ENCODE measurements at places on chromosomes 16 and 17.

DNA sequence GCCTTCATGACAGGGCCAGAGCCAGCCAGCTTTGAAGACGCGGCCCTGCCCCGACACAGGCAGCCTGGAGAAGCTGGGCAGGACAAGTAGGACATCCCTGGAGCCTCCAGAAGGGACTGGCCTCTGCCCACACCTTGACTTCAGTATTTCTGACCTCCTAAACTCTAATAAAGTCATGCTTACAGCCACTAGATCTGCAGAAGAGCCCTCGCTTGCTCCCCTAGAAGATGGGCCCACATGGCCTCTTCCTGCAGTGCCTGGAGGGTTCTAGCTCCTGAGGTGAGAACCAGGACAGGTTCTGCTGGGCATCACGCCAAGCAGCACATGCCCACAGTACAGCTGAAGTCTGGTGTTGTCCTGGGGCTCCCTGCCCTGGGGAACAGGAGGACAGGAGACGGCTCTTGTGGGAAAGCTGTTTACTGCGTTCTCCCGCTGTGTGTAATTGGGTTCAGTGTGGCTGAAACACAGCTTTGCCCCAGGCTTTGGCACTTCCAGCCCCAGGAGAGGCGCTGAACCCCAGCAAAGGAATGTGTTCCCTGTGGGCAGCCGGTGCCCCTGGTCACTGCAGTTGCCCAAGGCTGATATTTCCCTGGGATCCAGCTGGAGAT is 2.6 kb downstream of the APRT start:
- DNase-seq: no peak

- DNase-seq: no peak
Observed at GRCh38 chr17:78049609-78050008, 78.9 kb downstream of the TMC6 start.

GRCh38 chr16:4060823-4061222 is 55.4 kb downstream of the ADCY9 start:
- DNase-seq: no peak

GRCh38 chr17:74922694-74923537 is at the start of gene USH1G:
TSS of gene USH1G (minus strand) at chr17:74923255. CDS start at chr17:74923073, 182 bp downstream.
- peak; percentile 47 for DNase-seq

DNA sequence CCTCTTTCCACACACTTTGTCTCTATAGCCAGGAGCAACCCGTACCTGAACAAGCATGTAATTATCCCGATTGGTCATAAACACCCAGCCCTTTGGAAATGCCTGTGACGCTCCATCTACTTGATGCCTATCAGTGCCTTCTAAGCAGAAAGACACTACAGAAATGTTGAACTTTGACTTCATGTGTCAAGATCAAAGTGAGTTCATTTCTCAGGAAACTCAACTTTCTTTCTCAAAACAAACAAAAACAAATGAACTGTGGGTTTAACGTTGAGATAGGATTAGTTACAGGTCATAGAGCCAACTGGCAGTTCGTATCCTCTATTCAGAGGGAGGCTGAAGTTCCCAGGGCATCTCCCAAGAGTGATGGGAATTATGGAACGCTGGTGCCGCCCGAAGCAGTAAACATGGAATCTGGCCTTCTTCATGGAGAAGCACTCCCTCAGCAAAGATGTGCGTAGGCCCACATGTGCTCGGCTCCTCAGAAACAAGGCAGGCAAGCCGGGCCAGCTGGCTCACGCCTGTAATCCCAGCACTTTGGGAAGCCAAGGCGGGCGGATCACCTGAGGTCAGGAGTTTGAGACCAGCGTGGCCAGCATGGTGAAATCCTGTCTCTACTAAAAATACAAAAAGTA is 9.5 kb downstream of the SLC6A4 start:
- DNase-seq: no peak

DNA sequence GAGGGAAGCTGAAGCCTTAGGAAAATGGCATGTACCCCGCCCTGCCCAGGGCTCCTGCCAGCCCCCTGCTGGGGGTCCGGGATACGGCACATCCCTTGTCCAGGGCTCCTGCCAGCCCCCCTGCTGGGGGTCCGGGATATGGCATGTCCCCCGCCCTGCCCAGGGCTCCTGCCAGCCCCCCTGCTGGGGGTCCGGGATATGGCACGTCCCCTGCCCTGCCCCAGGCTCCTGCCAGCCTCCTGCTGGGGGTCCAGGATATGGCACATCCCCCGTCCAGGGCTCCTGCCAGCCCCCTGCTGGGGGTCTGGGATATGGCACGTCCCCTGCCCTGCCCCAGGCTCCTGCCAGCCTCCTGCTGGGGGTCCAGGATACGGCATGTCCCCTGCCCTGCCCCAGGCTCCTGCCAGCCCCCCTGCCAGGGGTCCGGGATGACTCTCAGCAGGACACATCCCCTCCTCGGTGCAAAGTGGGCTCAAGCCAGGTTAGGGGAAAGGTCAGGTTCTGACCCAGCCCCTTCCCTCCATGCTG is 43.2 kb downstream of the RPH3AL start:
- no peak for DNase-seq

- no peak for DNase-seq
Observed at GRCh38 chr16:50816901-50817555, 75.1 kb downstream of the CYLD start.

- no peak for DNase-seq
Observed at GRCh38 chr16:81581107-81581506, 136.5 kb downstream of the CMIP start.

DNA sequence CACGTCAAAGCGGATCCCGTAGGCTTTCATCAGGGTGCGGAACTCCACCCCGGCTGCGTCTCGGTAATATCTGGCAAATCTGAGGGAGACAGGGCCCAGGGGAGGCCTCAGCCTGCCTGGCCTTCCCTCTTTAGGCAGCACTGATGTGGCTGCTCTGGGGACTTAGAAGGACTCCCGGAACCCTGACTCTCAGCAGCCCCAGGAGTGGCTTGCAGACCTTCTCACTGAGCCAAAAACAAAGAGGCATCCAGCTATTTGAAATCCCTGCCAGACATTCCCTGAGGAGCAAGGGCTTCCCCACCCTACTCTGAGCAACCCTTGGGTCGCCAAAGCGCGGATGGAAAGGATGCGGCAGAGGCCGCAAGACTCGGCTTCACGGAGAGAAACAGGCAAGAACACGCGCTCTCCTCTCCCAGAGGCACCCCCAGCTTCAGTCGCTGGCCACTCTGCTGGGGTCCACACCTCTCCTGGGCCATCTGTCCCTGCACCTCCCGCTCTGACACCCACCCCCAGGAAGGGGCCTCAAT is 7.9 kb downstream of the P2RX5 start:
- DNase-seq: no peak

GRCh38 chr17:27542841-27543463 is 86.7 kb downstream of the KSR1 start:
- DNase-seq: no peak

GRCh38 chr17:43860077-43860725 is 13.2 kb downstream of the CD300LG start:
- no peak for DNase-seq

- no peak for DNase-seq
Observed at GRCh38 chr16:86531191-86531545, 20.8 kb downstream of the FOXF1 start.

DNA sequence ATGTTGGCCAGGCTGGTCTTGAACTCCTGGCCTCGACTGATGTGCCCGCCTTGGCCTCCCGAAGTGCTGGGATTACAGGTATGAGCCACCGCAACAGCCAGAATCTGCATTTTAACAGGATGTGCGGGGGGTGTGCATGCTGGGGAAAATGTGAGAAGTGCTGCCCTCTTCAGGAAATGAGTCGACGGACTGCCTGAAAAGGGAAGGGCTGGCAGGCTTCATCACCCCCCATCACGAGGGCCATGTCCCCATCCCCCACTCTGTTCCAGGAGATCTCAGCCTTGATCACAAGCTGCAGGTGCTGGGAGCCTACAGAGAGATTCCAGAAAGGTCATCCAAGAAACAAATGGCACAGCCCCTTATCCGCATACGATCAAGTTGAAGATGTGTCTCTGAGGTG is 195.3 kb upstream of the RPL38 start:
- DNase-seq: no peak

- DNase-seq: peak; percentile 23
Observed at GRCh38 chr17:39979893-39980350, 685 bp upstream of the PSMD3 start.

- no peak for DNase-seq
Observed at GRCh38 chr17:35094902-35095301, 24.8 kb downstream of the RAD51D start.

- peak; percentile 4 for DNase-seq
Observed at GRCh38 chr17:2176499-2177169, 121.7 kb downstream of the HIC1 start.

DNA sequence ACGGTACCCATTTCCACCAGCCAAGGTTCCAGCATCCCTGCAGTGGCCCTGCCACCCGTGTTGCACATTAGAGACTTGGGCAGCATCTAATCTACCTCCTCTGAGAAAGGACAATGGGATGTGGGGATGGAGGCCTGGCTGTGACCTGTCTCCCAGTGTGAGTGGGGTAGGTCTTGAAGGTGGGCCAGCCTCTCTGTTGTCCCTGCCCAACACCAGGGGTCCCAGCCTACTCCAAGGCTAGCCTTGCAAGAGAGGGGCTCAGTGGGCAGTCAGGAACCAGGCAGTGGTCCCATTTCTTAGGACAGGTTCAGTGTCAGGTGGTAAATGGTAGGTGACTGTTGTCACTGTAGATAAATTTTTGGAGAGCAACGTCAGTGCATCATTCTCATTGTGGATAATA is 384.5 kb downstream of the SNX29 start:
- DNase-seq: no peak

DNA sequence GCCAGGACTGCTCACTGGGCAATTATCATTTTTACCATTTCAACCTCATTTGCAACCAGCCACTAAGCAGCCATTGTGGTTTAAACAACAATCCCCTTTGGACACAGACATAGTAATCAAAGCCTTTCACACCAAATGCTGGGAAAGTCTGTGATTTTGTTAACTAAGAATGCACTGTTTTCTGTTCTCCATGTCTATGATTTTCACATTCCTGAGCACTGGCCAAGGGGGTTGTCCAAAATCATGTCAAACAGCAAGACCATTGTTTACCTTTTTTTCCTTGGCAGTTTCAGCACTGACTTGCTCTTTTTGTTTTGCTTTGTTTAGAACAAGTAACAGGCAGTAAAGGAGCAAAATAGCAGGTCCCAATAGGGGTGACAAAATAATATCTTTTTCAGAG is 106.3 kb upstream of the SIAH1 start:
- no peak for DNase-seq

DNA sequence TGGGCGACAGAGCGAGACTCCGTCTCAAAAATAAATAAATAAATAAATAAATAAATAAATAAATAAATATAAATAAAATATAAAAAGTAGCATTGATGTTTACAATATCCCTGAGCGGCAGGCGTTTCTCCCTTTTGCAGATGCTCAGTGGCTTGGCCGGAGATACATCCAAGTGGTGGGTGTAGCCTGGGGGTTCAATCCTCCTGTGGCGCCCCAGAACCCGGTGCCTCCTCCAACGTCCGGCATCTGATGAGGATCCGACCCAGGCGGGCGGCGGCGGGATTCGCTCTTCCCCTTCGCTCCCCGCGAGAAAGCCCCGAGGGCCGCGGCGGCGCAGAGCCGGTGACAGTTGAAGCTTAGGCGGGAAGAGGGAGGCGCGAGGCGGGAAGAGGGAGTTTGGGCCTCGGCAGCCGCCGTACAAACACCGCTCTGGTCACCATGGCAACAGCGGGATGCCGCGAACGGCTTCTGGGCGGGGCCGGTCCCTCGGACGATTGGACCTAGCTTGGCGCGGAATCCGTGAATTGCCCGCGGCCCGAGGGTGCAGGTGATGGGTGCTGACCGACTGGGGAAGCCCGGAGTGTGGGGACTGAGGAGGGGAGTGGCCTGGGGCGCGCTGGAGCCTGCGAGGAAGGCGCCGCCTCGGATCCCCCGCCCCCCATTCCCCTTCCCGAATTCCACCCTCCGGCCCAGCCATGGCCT is 12.7 kb upstream of the ALDOA start:
- peak; percentile 98 for DNase-seq

DNA sequence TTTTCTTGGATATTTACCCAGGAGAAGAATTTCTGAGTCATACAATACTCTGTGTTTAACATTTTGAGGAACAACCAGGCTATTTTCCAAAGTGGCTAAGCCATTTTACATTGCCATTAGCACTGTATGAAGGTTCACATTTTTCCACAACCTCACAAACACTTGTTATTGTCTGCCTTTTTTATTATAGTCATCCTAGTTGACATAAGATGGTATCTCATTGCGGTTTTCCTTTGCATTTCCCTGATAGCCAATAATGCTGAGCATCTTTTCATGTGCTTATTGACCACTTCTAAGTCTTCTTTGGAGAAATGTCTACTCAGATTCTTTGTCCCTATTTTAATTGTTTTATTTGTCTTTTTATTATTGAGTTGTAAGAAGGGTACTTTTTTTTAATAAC is 107.4 kb upstream of the CES5A start:
- no peak for DNase-seq

GRCh38 chr17:64244165-64244564 is 18.9 kb downstream of the TEX2 start:
- no peak for DNase-seq

DNA sequence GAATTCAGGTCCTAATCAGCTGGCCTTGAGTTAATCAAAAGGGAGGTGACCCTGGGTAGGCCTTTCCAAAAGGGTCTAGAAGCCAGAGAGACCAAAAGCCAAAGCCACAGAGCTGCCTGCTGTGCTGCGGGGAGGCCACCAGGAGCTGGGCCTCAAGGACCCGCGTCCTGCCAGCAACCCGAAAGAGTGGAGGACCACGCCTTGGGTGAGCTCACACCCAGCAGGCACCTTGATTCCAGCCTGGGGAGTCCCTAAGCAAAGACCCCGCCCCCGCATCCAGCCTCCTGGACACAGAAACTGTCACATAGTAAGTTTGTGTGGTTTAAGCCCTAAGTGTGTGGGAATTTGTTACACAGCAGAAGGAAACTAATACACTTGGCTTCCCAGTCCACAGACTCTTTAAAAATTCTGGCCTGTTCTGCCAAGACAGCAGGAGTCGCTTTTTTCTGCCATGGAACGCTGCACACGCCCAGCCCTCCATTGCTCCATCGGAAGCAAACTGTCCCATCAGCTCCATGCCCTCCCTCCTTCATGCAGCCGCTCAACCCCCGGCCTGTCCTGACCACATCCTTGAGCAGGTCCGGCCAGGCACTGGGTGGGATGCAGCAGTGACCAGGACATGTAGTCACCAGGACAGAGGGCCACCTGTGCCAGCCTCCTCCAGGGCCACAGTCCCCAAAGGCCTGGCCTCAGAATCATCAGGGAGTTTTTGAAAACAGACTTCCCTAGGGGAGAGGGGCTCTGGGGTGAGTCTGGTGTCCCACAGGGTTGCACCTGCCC is 20.9 kb upstream of the RASD1 start:
- no peak for DNase-seq

DNA sequence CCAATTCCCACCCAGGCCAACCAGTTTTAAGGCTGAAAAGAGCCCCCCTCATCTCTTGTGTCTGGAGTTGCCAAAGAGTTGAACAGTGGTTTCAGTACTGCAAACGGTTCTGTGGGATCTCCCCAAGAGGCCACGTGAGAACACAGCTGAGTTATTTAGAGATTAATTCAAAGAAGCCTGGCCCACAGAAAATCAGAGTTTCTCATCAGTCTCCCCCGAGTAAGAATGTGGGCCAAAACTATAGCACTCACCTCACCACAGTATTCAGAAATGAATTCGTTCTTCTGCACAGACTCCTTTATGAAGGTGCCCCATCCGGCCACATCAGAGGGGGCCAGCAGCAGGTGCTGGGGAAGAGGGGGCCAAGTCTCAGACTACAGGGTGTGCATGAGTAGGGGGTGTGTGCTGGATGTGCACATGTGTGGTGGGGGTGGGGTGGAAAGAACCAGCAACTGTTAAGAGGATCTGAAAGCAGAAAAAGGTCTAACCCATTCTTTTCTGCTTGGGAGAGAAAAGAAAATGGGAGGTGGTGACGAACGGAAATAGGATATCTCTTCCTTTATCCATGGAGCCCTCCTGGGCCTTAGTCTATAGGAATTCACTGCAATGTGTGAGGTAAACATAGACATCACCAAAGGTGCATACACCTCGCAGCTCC is 22.6 kb downstream of the CNTNAP1 start:
- DNase-seq: no peak

Measured in NCI-H146 (cell line).